Activated T-cell treated with anti-CD3 and anti-CD28 coated beads, Interleukin-2, amount 50 U/mL, for 24 hours (primary cell): ENCODE measurements at places on chromosomes 3 and 15.

DNA sequence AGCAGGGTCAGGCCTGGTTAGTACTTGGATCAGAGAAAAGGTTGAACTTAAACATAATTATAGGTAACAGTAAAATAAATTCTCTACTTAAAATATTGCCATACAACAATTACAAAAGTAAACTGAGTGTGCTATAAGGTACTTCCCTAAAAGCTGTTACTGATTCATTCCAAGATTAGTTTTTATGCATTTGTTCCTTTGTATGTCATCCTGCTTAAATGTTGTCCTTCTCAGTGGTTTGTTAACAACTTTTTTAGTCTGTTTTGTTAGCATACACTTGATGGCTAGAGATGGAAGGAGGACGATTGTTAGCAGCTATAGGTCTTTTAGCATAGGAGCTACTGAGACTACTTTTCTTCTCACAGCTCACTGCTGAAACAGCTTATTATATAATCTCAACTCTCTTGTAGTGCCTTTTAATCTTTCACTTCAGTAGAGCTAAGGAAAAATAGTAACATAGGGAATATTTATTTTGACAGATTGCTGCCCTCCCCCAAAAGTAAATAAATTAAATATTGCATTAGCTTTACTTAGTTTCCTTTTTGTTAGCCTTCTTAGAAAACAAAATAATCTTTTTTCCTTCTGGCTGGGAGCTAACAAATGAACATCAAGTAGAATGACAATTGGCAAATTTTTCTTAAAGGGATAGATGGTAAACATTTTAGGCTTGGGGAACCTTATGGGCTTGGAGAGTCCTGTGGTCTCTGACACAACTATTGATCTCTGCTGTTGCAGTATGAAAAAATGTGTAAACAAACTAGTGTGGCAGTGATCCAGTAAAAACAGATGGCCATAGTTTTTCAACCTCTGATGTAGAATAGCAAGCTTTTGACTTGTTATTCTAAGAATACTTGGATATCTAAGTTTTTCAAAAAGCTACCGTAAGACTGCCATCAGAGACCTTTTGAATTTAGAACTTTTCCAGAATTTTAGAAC, 39.5 kb downstream of the USP8 start:
- H3K27ac ChIP-seq = peak overlapping the region; percentile 76
- DNase-seq = no peak
- H3K36me3 ChIP-seq = peaks cover 82% of the 10 kb centered on the region

- no peaks in the 10 kb centered on the region for H3K4me1 ChIP-seq
- no peaks in the 10 kb centered on the region for H3K36me3 ChIP-seq
- peaks cover 5% of the 10 kb centered on the region for H3K27me3 ChIP-seq
- no peak overlapping the region for H3K4me3 ChIP-seq
Measured at GRCh38 chr3:138465451-138465850, 31.0 kb downstream of the ESYT3 start.

GRCh38 chr3:12197475-12197874, 38.8 kb upstream of the TIMP4 start:
- H3K27ac ChIP-seq = peak overlapping the region; percentile 76
- no peaks in the 10 kb centered on the region for H3K36me3 ChIP-seq
- H3K4me1 ChIP-seq = peaks cover 57% of the 10 kb centered on the region

DNA sequence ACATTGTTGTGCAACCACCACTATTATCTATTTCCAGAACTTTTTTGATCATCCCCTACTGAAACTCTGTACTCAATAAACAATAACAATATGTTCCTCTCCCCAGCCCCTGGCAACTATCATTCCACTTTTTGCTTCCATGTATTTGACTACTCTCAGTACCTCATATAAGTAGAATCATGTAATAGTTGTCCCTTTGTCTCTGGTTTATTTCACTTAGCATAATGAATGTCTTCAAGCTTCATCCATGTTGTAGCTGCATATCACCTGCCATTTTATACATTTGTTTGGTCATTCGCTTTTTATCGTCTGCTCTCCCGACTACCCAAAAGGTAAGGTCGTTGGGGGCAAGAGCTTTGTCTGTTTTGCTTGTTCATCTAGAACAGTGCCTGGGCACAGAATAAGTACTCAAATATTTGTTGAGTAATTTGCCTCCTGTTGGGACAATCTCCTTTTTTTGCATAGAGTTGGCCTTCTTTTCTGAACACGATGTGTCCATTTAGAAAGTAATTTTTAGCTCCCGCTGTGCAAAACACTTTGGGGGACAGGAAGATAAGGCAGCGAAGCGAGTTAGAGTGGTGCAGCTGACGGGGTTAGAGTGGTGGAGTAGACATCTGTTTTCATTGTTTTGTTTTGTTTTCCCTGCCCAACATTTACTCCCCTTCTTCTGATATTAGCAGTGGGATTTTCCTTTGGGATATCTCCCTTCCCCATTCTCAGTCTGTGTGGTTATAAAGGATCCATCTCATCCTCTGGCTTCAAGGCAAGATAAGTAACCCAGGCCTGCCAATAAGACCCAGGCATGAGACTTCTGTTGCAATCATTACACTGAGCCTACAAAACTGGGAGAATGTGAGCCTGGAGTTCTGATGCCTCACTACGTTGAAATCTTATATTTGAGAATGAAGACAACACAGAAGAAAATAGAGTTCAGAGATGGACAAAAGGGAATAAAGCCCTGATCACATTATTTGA, 83.4 kb upstream of the RNU6-1 start:
- no peaks in the 10 kb centered on the region for H3K4me1 ChIP-seq
- no peaks in the 10 kb centered on the region for H3K36me3 ChIP-seq
- no peaks in the 10 kb centered on the region for H3K27me3 ChIP-seq
- DNase-seq = no peak

DNA sequence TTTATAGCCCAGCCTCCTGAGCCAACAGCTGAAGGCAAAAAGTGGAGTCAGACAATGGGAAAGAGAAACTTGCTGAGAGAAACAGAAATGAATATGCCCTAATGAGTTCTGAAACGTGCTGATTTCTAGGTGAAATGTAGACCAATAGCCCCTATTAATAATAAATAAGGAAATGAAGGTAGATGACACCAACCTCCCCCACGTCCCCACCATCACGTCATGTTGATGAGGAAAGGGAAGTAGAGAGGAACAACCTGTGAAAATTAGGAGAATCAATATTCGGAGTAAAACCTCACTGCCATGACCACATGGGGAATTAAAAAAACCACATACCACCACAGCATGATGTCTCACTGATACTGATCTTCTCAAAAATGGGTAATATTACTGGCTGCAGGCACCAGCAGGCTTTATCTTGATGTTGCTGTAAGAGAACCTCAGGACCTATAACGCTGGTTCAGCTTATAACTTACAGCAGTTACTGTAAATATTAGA, 64.0 kb downstream of the KAT2B start:
- peaks cover 66% of the 10 kb centered on the region for H3K4me1 ChIP-seq
- DNase-seq = peak; percentile 42
- peaks cover 25% of the 10 kb centered on the region for H3K36me3 ChIP-seq
- H3K4me3 ChIP-seq = peak overlapping the region; percentile 64
- no peaks in the 10 kb centered on the region for H3K27me3 ChIP-seq
- H3K27ac ChIP-seq = peak overlapping the region; percentile 93

DNA sequence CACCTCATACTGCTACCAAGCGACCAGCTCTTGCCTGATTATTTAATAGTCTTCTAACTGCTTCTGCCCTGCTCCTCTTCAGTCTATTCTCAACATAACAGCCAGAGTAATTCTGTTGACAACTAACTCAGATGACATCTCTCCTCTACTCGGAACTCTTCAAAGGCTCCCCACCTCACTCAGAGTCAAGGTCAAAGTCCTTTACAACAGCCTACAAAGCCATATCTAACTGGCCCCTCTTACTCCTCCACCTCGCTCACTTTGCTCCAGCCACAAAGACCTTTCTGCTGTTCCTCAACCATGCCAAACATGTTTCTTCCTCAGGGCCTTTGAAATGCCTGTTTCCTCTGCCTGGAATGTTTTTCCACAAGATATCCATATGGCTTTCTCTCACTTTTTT, 43.6 kb downstream of the PIK3R4 start:
- H3K4me1 ChIP-seq = no peaks in the 10 kb centered on the region
- DNase-seq = no peak
- no peak overlapping the region for H3K4me3 ChIP-seq

GRCh38 chr15:85598219-85598618, 196.5 kb downstream of the KLHL25 start:
- H3K27me3 ChIP-seq = no peaks in the 10 kb centered on the region
- no peak overlapping the region for H3K4me3 ChIP-seq
- peaks cover 43% of the 10 kb centered on the region for H3K36me3 ChIP-seq
- no peak for DNase-seq

DNA sequence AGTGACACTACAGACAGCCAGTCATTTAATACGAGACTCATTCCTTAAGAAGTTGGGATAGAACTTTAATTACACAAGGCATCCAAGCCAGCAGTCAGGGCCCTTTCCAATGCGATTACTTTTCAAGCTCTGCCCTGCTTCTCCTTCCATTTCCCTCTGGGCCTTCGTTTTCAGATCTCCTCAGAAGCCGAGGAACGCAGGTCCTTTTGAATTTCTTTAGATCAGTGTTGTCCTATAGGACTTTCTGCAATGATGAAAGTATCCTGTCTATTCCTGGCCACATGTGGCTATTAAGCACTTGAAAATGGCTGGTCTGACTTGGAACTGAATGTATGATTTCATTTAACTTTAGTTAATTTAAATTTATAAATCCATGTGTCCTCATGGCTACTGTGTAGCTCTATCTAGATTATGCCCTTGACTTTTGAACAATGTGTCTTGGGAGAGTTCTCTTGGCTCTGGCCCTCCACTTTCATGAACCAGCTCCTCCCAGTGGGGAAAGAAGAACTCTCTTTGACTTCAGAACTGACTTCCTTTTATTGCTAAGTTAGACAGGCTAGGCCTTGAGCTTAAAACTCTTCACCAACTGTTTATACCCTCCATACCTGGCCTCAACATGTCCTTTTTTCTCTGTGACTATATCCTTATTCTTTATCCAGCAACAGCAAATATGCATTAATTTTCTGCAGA, 22.6 kb downstream of the TGFBR2 start:
- H3K36me3 ChIP-seq = peaks cover 90% of the 10 kb centered on the region
- DNase-seq = no peak
- no peaks in the 10 kb centered on the region for H3K27me3 ChIP-seq

DNA sequence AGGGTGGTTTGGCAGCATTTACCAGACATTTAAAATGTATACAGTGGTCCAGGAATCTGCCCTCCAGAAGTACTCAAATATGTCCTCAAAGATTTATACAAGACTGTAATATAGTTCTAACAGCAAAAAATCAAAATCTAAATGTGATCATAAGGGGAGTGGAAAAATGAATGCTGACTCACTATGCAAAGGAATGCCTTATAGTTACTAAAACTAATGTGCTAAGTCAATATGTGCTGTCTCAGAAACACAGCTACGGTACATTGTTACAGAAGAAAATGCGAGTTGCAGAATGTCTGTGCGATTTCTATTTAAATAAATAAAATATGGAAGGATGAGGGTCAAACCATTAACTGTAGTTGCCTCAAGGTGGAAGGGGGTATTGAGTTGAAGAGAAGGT, 230.1 kb upstream of the UBE2E1 start:
- no peaks in the 10 kb centered on the region for H3K36me3 ChIP-seq
- no peaks in the 10 kb centered on the region for H3K4me1 ChIP-seq
- H3K27ac ChIP-seq = no peak overlapping the region
- no peaks in the 10 kb centered on the region for H3K27me3 ChIP-seq
- DNase-seq = no peak

GRCh38 chr15:91132079-91132478, 32.0 kb downstream of the SV2B start:
- no peak overlapping the region for H3K4me3 ChIP-seq
- H3K4me1 ChIP-seq = no peaks in the 10 kb centered on the region
- H3K27me3 ChIP-seq = peaks cover 22% of the 10 kb centered on the region

GRCh38 chr3:64016941-64017620, 6.2 kb downstream of the PSMD6 start:
- H3K27ac ChIP-seq = peak overlapping the region; percentile 76
- no peak for DNase-seq

DNA sequence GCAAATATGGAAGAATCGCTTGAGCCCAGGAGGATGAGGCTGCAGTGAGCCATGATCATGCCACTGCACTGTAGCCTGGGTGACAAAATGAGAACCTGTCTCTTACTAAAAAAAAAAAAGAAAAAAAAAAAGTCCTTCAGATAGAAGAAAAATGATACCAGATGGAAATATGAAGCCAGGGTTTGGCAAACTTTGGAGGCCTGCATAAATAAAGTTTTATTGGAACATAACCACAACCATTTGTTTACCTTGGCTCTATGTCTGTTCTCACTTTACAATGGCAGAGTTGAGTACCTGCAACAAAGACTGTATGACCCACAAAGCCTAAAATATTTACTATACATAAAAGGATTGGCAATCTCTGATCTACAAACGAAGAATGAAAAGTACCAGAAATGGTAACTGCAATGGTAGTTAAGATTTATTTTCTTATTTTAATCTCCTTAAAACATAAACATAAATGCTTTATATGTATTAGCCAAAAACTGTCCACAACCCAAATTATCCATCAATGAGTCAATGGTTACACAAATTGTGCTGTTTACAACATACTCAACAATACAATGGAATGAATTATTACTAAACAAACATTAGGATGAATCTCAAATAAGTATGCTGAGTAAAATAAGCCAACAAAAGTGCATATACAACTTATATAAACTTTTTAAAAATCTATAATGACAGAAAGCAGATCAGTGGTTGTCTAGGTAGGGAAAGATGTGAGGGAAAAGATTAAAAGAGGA, 41.8 kb downstream of the GOLGB1 start:
- H3K27ac ChIP-seq = no peak overlapping the region
- peaks cover 62% of the 10 kb centered on the region for H3K36me3 ChIP-seq
- peaks cover 5% of the 10 kb centered on the region for H3K4me1 ChIP-seq
- H3K4me3 ChIP-seq = no peak overlapping the region
- H3K27me3 ChIP-seq = no peaks in the 10 kb centered on the region

- no peak overlapping the region for H3K27ac ChIP-seq
- no peak overlapping the region for H3K4me3 ChIP-seq
- H3K36me3 ChIP-seq = no peaks in the 10 kb centered on the region
- H3K27me3 ChIP-seq = peaks cover 22% of the 10 kb centered on the region
Measured at GRCh38 chr3:159850481-159850880, 138.2 kb upstream of the IL12A start.

- no peak overlapping the region for H3K27ac ChIP-seq
- no peaks in the 10 kb centered on the region for H3K36me3 ChIP-seq
- no peak overlapping the region for H3K4me3 ChIP-seq
- no peak for DNase-seq
- H3K4me1 ChIP-seq = no peaks in the 10 kb centered on the region
Measured at GRCh38 chr3:103319912-103320311, 885.1 kb downstream of the ZPLD1 start.

DNA sequence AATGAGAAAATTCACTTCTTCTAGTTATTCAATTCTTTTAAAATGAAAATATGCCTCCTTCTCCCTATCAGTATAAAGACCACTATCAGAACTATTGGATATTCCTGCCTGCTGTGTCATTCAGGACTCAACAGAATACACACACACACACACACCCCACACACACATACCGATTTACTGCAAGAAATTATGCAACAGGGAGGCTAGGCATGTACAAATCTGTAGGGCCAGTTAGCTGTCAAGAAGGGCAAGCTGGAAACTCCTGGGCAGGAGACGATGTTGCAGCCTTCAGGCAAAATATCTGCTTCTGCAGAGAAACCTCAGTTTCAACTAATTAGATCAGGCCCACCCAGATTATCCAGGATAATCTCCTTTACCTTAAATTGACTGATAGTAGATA, 13.9 kb upstream of the RYR3 start:
- no peak for DNase-seq
- H3K27ac ChIP-seq = no peak overlapping the region
- no peaks in the 10 kb centered on the region for H3K4me1 ChIP-seq
- H3K36me3 ChIP-seq = no peaks in the 10 kb centered on the region
- peaks cover 24% of the 10 kb centered on the region for H3K27me3 ChIP-seq
